A549 treated with GW870086 at 1 μM for 4 hours (cell line): ENCODE measurements at places on chromosomes 16 and 17. TPM values are rescaled to one million over a fixed set of nuclear protein-coding genes. Genes with fewer than 3 reads are reported as not detected.

The NXN gene
- 19.6 to 28.8 TPM (median 25.9 TPM) in 5 replicates for total RNA-seq

The TBC1D16 gene
- 6.9 to 10.9 TPM (median 10.0 TPM) in 5 replicates for total RNA-seq

The DNAH9 gene
- total RNA-seq, result 0.15 to 0.17 TPM in 2 of 5 replicates, not detected in the others

The SIAH1 gene
- 10.9 to 14.8 TPM (median 13.7 TPM) in 5 replicates for total RNA-seq

The TMEM92 gene
- 18.0 to 31.0 TPM (median 24.0 TPM) in 5 replicates for total RNA-seq

The CSH1 gene
- total RNA-seq, result not detected in 5 replicates

The SF3B3 gene
- 126 to 210 TPM (median 193 TPM) in 5 replicates for total RNA-seq

The NGFR gene
- total RNA-seq, result 0.49 to 1.2 TPM (median 0.85 TPM) in 5 replicates

The CASKIN1 gene
- total RNA-seq, result 0.35 to 0.55 TPM (median 0.45 TPM) in 5 replicates
